ENCODE measurements at places on chromosomes 4 and X. TPM values are rescaled to one million over a fixed set of nuclear protein-coding genes. Genes with fewer than 3 reads are reported as not detected.

DNA sequence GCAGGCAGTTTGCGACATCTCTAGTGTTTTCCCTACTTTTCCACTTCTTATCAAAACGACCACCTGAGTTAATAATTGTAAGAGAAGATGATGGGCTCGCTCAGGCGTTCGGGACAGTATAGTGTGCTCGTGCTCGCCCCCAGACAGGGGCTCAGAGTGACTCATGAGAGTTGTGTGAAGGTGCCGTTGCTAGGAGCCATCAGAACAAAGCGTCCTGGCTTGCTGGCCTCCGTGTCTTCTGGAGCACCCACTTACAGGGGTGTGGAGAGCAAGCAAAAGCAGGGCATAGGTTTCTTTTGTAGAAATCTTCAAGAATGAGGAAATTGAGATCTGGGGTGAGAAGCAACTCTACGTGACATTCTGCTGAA lies 73.0 kb upstream of the ADGRG2 start:
- no peaks in the 10 kb centered on the region for H3K4me1 ChIP-seq
- DNase-seq: no peak
- H3K4me3 ChIP-seq: no peak overlapping the region
- H3K27ac ChIP-seq: no peak overlapping the region

Gene MAMLD1
- total RNA-seq: 0.21 TPM

DNA sequence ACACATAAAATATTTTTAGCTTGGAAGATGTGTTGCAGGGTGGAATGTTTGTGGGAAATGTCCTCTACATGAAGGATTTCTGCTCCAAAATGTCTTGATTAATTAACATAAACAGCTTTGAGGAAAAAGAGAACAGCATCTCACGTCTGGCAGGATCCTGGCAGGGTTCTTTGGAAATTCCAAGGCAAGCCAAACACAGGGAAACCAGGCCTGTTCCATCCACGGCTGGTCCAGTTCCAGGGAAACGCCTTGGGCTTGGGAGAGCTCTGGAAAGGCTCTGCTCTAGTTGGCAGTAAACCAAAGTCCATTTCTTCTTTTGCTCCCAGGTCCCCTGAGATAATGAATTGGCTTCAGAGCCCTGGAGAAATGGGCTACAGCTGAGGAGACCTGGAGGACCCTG lies 42.4 kb upstream of the GAB1 start:
- no peaks in the 10 kb centered on the region for H3K27me3 ChIP-seq
- DNase-seq: no peak

Gene LRPAP1
- 70.2 TPM for total RNA-seq

- H3K4me3 ChIP-seq: no peak overlapping the region
- H3K27ac ChIP-seq: no peak overlapping the region
- no peaks in the 10 kb centered on the region for H3K36me3 ChIP-seq
- no peak for DNase-seq
- no peaks in the 10 kb centered on the region for H3K27me3 ChIP-seq
Measured at GRCh38 chr4:93529692-93530372, 298.7 kb upstream of the ATOH1 start.

Gene TRIM60
- not detected for total RNA-seq

Gene GAGE1
- total RNA-seq: not detected

DNA sequence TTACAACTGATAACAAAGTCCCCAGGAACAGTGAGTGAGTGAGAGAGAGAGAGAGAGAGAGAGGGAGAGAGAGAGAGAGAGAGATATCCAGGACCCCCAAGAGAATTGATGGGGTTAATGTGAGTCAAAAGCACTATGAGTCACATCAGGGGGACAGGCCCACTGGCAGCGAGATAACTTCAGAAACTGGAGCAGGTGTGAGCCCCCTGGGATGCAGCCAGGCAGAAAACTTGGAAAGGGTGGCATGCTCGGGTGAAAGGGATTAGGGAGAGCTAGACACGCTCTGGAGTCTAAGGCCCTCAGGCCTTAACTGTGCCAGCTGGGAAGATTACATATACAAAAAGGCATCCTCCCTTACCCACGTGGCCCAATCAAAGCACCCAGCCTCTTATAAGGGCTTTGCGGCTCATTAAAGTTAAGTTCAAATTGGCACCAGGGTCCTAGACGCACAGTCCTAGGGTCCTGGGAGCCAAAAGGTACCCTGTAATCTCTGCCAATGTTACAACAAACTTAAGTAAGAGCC lies 841 bp downstream of the ACOT9 start:
- H3K27me3 ChIP-seq: no peaks in the 10 kb centered on the region
- H3K36me3 ChIP-seq: no peaks in the 10 kb centered on the region
- peak overlapping the region; percentile 71 for H3K4me3 ChIP-seq
- no peaks in the 10 kb centered on the region for H3K4me1 ChIP-seq
- 0 out of 2 replicates have a peak overlapping the region, but pooled peaks have one; percentile 59 for H3K27ac ChIP-seq

- H3K4me1 ChIP-seq: no peaks in the 10 kb centered on the region
- H3K27me3 ChIP-seq: no peaks in the 10 kb centered on the region
- no peak overlapping the region for H3K27ac ChIP-seq
- DNase-seq: no peak
Measured at GRCh38 chr4:11416071-11416766, 12.5 kb downstream of the HS3ST1 start.

Gene NLGN4X
- total RNA-seq: 86.8 TPM

Gene MGARP
- 2.4 TPM for total RNA-seq

DNA sequence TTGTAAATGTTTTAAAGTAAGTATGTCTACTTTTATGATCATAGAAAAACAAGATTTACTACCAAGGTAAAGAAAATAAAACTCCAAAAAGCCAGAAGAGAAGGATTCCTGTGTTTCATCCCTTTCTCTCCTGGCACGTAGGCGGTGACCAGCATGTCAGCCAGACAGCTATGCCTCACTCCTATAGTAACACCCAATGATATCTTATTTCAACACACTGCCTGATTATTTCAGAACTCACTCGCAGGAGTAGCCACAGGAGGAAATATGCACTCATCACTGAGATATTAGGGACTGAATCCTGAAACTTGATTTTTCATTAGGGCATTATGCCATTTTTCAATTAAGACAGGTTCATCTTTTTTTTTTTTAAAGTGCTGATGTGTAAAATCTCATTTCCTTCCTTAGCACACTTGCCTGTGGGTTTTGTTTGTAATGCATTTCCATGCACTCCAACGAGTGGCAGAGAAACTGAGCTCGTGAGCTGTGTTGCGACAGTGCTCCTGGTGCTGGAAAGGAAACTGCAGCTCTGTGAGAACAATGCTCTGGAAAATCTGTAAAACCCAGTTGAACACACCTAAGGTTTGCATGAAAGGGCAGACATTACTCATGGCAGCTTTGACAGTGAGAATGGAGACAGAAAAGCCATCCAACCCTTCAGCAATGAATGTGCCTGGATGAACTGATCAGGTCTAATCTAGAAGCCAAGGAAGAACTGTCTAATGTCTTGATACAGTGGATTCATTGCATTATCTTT lies 18.2 kb downstream of the RAI2 start:
- DNase-seq: no peak
- H3K4me1 ChIP-seq: no peaks in the 10 kb centered on the region
- no peak overlapping the region for H3K27ac ChIP-seq

Gene SORCS2
- total RNA-seq: 2.4 TPM

Gene SPANXA1
- total RNA-seq: 0.45 TPM

DNA sequence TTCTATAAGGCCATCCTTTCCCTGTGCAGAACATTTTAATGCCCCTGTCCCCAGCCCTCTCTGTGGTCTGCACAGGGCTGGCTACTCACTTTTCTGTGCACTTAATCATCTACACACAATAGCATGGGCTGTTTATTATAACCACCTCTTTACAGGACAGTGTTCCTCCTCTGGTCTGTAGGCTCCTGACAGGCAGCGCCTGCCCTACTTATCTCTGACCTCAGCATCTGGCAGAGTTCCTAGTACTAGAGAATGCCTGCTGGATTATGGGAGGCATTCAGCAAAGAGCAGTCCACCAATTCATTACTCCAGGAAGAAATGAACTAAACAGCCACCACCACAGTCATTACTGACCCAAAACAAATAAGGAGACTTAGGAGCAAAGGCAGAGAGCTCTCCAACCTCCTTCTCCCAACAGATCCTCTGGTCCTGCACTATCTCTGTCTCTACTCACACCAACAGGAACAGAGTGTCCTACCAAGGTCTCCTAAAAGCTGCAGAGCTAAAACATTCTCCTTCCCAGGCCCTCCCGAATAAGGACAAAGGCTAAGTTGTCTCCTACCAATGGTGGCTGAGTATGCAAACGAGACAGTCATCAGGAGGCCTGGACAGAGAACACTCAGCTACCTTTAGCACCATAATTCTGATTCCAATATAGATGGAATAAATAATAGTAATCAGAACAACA lies 279.2 kb downstream of the QDPR start:
- H3K27me3 ChIP-seq: no peaks in the 10 kb centered on the region
- DNase-seq: peak; percentile 18
- H3K27ac ChIP-seq: no peak overlapping the region
- peaks cover 13% of the 10 kb centered on the region for H3K4me1 ChIP-seq
- H3K4me3 ChIP-seq: no peak overlapping the region
- no peaks in the 10 kb centered on the region for H3K36me3 ChIP-seq

DNA sequence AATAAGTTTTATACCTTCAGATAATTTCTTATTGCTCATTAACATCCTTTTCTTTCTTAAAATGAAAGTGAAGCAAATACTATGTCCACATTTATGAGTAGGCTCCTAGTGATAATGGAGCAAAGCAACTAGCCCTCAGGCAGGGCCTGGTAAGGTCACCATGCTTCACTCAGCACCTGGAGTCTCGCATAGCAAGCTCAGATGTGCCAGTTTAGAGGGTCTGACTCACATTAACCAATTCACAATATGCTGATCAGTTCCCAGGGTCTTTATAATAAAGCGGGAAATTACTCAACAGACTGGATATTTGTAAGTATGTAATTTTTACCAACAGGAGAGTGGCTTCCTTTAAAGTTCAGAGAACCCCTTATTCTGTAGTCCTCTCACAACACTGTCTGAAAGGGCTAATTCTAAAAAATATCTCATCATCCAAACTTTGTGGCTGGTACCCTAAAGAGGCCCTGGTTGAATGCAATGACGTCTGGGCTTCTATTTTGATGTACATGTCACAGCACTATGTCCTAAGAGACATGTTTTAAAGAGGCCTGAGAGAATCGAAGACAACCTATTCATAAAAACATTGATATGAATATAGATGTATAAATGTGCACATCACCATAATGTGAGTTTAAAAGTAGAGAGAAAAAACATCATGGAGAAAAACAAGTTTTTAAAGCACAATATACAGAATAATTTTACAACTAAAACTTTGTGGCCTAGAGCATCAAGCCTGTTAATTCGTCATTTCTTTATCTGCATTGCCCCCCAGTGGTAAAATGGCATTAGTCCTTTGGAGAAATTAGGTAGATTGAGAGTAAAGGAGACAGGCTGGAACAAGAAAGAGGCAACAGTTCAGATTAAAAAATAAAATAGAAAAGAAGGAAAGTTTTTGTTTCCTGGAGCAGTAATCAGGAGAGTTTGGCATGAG lies 44.3 kb downstream of the IL21 start:
- H3K27me3 ChIP-seq: no peaks in the 10 kb centered on the region
- no peaks in the 10 kb centered on the region for H3K36me3 ChIP-seq
- no peak overlapping the region for H3K27ac ChIP-seq
- no peak overlapping the region for H3K4me3 ChIP-seq

Gene SMIM31
- total RNA-seq: not detected

- H3K4me1 ChIP-seq: no peaks in the 10 kb centered on the region
- H3K27ac ChIP-seq: no peak overlapping the region
- no peak overlapping the region for H3K4me3 ChIP-seq
- no peaks in the 10 kb centered on the region for H3K36me3 ChIP-seq
- H3K27me3 ChIP-seq: no peaks in the 10 kb centered on the region
- no peak for DNase-seq
Measured at GRCh38 chrX:50152456-50152855, 48.4 kb downstream of the AKAP4 start.

- no peaks in the 10 kb centered on the region for H3K36me3 ChIP-seq
- H3K27me3 ChIP-seq: peaks cover 12% of the 10 kb centered on the region
- no peak for DNase-seq
- H3K4me1 ChIP-seq: peaks cover 25% of the 10 kb centered on the region
Measured at GRCh38 chr4:55127521-55127920, 2.1 kb upstream of the KDR start.

DNA sequence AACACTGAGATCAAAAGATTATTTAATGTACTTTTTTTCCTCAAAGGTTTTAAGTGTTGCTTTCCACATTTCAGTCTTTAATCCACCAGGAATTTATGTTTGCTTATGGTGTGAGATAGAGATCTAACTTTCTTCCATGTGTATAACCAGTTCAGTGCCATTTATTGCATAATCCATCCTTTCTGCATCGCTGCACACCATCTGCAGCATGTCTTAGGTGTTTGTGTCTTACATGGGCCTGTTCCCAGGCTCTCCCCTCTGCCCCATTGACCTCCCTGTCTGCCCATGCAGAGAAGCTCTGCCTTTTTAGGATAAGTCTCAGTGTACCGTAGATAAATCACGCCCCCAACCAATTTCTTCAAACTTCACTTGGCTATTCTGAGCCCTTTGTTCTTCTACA lies 30.3 kb downstream of the NSDHL start:
- no peaks in the 10 kb centered on the region for H3K36me3 ChIP-seq
- no peak overlapping the region for H3K27ac ChIP-seq
- H3K27me3 ChIP-seq: no peaks in the 10 kb centered on the region
- H3K4me1 ChIP-seq: no peaks in the 10 kb centered on the region

Gene ZDHHC15
- 4.3 TPM for total RNA-seq

GRCh38 chr4:174437324-174437723 lies 85.0 kb downstream of the HPGD start:
- H3K27me3 ChIP-seq: no peaks in the 10 kb centered on the region
- H3K4me1 ChIP-seq: peaks cover 9% of the 10 kb centered on the region
- DNase-seq: no peak
- no peaks in the 10 kb centered on the region for H3K36me3 ChIP-seq
- H3K4me3 ChIP-seq: no peak overlapping the region

GRCh38 chrX:118560489-118560888 lies 64.9 kb downstream of the DOCK11 start:
- H3K27ac ChIP-seq: peak overlapping the region; percentile 27
- no peaks in the 10 kb centered on the region for H3K27me3 ChIP-seq
- no peaks in the 10 kb centered on the region for H3K36me3 ChIP-seq
- no peak overlapping the region for H3K4me3 ChIP-seq
- no peaks in the 10 kb centered on the region for H3K4me1 ChIP-seq

DNA sequence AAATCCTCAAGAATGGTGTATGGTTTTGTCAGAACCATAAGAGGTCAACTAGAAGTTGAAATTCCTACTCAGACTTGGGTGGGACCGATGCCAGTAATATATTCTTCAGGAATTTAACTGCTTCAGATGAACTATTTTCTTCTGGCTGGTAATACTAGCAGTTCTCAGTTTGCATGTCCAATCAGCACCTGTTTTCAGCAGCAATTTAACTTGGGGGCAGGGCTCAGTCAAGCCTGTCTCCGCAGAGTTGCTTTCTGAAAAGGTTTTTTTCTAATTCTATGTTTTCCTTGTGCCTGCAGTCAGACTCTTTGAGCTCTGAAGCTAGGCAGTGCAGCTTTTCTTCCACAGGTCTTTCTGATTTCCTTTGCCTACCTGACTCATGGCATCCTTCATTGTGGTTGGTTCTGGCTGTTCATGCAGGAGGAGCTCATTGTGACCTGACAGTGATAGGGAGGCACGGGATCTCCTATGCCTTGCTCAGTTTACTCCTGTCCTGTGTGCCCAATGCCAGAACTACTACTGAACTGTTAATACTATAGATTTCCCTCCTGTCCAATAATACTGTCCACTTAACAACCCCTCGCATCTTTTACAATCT lies 17.3 kb upstream of the FMR1 start:
- DNase-seq: no peak
- no peaks in the 10 kb centered on the region for H3K36me3 ChIP-seq
- no peaks in the 10 kb centered on the region for H3K4me1 ChIP-seq
- H3K4me3 ChIP-seq: no peak overlapping the region

- peaks cover 10% of the 10 kb centered on the region for H3K27me3 ChIP-seq
- H3K4me3 ChIP-seq: peak overlapping the region; percentile 78
- peak overlapping the region; percentile 75 for H3K27ac ChIP-seq
- no peak for DNase-seq
- no peaks in the 10 kb centered on the region for H3K36me3 ChIP-seq
- H3K4me1 ChIP-seq: peaks cover 37% of the 10 kb centered on the region
Measured at GRCh38 chrX:34653811-34654210, 3.3 kb downstream of the TMEM47 start.

Data from GM23338 (cell line).